ENCODE measurements at places on chromosomes 7 and 10.

GRCh38 chr7:30697719-30698460 lies 15.6 kb upstream of the CRHR2 start:
- no peak for DNase-seq

GRCh38 chr7:134448356-134449229 lies 10.3 kb downstream of the AKR1B1 start:
- DNase-seq: peak; percentile 74

- no peak for DNase-seq
Measured at GRCh38 chr10:78332012-78332411, 298.3 kb downstream of the RPS24 start.

DNA sequence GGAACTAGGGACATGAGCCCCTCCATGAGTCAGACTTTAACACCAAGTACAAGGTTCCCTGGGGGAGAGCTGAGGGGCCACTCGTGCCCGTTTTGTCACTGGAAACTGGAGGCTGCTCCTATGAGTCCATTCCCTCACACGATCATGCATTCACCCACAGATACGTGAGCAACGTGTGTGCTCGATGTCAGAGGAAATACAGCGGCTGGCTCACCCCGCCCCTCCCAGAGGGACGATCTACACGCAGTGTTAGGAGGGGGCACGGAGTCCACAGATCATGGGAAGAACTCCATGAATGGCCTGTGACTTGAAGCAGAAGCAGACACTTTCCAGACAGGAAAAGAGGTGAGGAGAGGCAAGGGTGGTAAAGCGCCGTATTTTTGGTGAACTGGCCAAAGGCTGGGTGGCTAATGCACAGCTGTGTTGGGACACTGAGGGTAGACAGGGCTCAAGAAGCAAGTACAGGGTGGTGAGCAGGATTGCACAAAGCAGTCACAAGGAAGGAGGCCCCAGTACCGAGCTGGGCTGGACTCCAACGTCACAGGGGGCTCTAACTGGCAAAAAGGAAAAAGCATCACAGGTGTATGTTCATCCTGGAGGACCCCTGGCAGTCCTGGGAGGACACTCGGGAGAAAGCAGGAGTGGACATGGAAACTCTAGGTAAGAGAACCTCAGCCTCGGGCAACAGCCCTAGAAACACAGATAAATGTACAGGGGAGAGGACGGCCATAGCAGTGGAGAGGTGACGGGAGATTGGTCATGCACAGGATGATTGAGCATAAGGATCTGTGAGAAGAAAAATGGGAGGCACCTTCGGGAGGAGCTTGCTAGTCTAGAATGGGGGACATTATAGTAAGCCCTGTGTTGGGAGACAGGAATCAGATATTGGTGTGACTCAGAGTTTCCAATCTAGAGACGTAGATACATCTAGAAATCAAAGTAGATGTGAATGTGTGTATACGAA lies 41.2 kb downstream of the TNS3 start:
- no peak for DNase-seq

GRCh38 chr10:69363666-69364065 lies 53.1 kb downstream of the TACR2 start:
- DNase-seq: no peak

DNA sequence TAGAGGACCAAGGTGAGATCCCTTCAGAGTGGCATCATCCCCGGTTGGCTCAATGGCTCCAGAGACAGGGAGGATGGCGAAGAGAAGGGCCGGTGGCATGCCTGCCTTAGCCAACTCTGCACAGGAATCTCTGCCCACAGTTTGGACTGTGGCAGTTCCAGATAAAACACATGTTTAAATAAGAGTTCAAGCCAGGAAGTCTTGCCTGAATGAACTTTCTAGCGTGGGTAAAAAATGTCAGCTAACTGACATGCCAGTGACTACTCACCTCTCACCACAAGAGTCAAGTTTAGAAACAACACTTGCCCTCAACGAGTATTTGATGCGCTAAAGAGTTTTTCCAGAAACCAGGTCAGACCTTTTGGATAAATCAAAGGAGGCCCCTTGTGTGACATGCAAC lies 3.0 kb downstream of the NOD1 start:
- DNase-seq: no peak

- no peak for DNase-seq
Measured at GRCh38 chr7:26563406-26563805, 271.7 kb downstream of the SNX10 start.

DNA sequence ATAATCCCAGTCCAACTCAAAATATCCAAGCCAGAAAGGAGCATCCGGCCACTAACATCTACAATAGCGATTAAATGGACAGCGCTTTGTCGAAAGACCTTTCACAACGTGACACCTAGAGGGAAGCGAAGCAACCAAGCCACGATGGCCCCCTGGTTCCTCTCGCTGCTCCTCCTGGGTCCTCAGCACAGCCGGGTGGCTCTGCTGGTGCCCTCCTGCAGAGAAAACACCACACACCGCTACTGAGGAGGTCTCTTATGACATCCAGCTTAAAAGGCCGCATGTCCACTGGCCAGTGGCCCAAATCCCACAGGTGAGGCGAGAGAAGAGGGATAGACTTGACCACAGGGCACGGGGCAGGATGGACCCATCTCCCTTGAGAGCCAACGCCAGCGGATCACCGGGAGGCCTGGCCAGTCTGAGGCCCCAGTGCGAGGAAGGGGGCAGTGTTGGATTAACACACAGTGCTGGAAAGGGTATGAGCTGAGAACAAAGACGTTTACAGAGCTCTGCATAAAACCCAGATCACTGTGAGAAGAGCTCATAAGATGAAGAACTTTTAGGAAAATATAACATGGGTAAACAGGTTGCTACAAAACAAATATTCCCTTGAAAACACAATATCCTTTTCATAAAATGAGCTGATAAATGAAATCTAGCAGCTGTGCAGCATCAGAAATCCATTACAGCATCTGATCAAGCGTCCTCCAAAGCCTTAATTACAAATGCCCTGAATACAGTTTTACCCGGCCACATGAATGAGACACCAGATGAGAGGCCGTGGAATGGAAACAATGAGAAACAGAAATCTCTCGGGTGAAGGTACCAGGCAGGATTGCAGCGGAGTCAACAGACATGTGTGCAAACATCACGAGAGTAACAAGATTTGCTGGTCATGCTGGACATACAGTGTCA lies 236.7 kb downstream of the DIP2C start:
- no peak for DNase-seq

- peak; percentile 38 for DNase-seq
Measured at GRCh38 chr7:38542156-38542555, 89.0 kb downstream of the AMPH start.

DNA sequence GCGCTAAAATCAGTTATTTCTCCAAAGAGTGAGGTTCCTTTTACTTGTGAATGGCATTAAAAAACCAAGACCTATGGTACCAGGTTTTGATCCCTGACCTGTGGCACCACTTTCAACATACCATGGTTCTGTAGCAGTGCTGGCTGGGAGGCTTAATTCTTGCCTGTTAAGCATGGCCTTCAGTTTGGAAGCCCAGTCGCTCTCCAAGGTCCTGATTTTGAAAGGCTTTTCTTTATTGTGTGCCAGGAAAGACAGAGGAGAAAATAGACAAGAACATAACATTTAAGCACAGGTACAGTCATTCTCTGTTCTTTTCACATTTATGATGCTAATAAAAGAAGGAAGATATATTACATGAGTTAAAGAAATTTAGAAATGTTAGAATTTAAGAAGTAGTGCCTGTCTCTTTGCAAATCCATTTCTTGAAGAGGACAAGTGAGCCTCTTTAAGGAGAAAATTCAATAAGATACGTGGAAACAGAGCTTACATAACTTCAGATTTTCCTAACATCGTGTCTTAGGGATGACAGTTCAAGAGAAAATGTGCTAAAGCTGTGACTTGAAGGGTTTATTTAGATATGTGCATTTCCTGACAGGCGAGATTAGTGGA lies 357.6 kb downstream of the DPP6 start:
- DNase-seq: no peak

- no peak for DNase-seq
Measured at GRCh38 chr10:120459185-120459584, 2.2 kb downstream of the PLPP4 start.

- peak; percentile 61 for DNase-seq
Measured at GRCh38 chr7:117119192-117119924, 166.1 kb downstream of the ST7 start.

DNA sequence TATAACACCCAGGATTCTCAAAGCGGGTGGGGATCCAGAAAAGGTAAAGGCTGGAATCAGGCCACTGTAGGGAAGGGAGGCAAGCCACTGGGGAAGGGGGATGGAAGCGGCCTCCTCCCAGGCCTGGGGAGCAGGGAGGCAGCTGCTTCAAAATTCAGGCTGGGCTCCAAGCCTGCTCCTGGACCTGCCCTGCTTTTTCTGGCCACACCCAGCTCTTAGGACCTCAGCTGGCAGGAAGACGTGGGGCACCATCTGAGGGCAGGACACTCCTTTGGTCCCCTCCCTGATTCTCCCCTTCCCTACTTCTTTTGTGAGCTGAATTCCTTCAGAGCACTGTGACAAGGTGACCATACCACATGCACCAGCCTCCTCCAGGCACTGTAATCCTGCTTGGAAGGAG lies 4.6 kb upstream of the LBX1 start:
- no peak for DNase-seq

GRCh38 chr10:103244666-103245271 lies 918 bp upstream of the RPEL1 start:
- peak; percentile 66 for DNase-seq
